ENCODE measurements at places on chromosomes 4 and X.

- DNase-seq, result no peak
These were observed 6.1 kb downstream of the XPNPEP2 start for GRCh38 chrX:129744861-129745321.

DNA sequence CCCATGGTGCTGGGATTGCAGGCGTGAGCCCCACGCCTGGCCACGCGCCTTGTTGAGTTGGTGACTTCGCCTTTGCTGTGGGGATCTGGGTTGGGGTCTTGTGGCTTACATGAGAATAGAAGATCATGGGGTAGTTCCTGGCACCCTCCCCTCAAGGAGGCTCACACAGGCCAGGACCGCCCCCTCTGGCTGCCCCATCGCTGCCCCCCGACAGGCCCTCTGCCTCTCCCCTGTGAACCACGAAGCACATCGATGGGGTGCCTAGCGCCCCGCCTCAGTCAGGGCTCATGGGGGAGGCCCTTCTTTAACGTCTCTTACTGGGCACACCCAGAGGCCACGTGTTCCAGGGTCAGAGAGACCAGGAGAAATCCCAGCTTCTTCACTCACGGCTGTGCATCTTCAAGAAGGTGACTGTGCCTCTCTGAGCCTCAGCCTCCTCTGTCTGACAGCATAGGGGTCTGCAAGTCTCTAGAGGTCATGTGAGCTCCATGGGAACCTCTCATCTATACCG is 23.6 kb upstream of the SPON2 start:
- no peak for DNase-seq

- DNase-seq, result no peak
These were observed 111.8 kb upstream of the FRMPD4 start for GRCh38 chrX:12026481-12026880.

DNA sequence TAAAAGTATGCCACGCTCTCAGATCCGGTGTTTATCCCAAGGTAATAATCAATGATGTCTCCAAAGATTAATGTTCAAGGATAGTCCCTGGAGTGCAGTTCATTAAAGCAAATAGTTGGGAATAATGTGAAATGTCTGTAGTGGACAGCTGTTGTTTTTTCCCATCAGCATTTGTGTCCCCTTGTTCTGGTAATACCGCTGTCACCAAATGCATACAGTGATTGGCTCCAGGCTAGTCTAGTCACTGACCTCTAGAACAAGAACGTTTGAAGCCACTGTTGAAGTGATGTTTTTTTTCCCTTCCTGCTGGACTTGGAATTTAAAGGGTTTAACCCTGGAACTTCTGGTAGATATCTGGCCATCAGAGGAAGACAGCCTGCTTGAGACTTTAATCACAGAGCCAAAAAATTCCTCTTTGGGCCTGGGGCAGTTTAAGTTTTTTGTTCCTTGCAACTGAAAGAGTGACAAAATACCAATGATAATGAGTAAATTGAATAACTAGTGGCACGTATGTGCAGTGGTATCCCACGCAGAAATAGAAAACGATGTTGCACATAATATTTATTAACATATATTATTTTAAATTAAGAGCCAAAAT is 30.6 kb downstream of the HSD17B11 start:
- no peak for DNase-seq

- no peak for DNase-seq
These were observed 21.2 kb downstream of the AFF1 start for GRCh38 chr4:86955888-86956451.

Measured in nephron progenitor cell (in vitro differentiated cells).